ENCODE measurements at places on chromosomes 13 and 19. TPM values are rescaled to one million over a fixed set of nuclear protein-coding genes. Genes with fewer than 3 reads are reported as not detected.
A peak's percentile ranks its signal among the peaks of the same experiment; 100 is the strongest.

LAMP1 gene
- total RNA-seq, result 77.3 TPM

DNA sequence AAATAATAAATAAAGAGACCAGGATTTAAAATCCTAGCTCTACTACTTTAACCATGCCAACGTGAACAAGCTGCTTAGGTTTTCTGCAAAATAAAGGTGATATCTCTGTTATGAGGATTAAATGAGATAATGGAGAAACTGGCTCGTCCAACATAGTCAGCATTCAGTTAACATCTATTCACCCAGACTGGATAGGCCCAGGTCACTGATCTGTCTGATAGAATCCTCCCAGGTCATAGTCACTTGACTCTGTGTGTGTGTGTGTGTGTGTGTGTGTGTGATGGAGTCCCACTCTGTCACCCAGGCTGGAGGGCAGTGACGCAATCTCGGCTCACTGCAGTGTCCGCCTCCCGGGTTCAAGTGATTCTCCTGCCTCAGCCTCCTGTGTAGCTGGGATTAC is 12.9 kb upstream of the RAB8A start:
- DNase-seq, result no peak

GRCh38 chr13:97131447-97131846 is 90.7 kb upstream of the MBNL2 start:
- DNase-seq, result no peak

DNA sequence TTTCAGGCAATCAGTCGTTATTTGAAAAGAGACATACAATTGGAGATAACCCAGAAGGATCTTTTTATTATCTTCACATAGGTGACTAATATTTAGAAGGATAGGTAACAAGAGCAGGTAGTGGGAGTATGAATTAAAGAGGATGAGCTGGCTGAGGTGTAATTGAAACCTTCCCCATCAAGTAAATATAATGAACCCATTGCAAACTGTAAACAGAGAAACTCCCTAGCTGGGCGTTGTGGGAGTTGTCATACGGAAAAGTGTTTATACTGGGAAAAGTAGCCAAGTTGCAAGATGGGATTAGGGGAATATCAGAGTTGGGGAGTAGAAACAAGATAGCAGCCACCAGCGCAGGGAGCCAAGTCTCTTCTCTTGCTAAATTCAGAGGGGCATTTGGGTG is 448.4 kb downstream of the COG6 start:
- no peak for DNase-seq

DNA sequence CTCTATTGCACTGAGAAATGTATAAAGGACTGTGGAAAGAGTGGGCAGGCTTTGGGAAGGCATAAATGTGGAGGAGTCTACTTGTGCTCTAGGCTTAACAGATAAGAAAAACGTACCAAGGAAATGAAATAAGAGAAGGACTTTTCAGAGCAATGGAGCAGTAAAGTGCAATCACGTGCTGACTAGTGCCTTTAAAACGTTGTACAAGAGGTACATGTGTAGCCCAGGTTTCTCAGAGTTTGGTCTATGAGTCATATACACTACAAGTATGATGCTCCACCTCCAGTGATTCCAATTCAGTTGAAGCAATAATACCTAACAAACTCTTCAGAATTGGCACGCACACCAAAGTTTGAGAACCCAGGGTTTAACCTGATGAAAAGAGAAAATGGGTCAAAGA is 13.4 kb upstream of the FNDC3A start:
- DNase-seq, result no peak

DNA sequence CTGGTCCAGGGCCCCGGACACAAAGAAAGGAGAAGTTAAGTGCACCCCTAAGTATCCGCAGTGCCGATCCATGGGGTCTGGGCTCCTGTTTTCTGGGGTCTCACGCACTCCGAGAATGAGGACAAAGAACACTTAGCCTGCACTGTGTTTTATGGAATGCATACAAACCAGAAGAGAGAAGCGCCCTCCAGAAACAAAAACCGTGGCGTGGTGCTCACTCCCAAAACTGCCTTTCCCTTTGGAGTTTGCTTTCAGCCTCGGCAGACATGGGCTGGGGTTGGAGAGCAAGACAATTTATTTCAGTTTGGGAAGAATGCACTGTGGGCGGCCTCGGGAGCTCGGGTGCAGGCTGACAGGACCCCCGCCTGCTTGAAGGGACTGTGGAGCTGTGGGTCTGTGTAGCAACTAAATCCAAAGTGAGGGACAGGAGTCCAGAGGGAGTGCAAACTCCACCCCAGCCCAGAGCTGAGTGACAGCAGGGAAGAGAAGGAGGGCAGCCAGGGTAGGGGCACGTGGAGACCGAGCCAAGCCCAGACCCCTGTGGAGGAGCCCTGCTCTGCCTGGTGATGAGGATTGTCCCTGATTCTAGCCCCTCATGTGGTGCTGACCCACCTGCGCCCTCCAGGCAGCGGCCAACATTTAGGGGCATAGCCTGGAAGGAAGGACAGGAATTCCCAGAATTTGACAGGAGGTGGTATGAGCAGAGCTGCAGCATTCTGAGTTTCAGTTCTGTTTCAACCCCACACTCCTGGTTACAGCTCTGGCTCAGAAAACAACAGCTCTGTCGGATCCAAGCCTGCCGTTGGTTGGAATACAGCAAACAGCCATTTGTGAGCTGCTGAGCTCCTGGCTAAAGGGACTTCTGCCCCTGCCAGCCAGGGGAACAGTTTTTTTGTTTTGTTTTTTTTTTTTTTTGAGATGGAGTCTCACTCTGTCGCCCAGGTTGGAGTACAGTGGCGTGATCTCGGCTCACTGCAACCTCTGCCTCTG is 37.8 kb upstream of the POP4 start:
- DNase-seq, result no peak

DNA sequence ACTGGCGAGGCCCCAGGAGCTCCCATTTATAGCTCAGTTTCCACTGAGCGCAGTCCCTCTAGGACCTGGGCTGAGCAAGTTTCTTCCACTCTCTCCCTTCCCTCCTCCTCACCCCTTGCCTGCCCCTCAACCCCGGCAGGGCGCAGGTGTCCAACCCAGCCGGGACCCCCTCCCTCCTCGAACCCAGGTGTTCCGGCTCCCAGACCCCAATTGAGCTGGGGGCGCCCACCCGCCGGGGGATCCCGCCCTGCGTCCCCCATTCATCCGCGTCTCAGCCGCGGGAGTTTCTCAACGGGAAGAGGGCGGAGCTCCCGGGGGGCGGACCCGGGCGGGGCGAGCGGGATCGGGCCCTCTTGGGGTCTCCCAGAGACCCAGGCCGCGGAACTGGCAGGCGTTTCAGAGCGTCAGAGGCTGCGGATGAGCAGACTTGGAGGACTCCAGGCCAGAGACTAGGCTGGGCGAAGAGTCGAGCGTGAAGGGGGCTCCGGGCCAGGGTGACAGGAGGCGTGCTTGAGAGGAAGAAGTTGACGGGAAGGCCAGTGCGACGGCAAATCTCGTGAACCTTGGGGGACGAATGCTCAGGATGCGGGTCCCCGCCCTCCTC is at the start of gene KIRREL2:
Gene KIRREL2 (plus strand): TSS at position 366 of the 604 bp plus-strand sequence. CDS start 209 bp downstream, at position 575.
- DNase-seq, result peak; percentile 62

GRCh38 chr19:55576746-55577145 is 3.9 kb downstream of the ZNF579 start:
- DNase-seq, result no peak

DNA sequence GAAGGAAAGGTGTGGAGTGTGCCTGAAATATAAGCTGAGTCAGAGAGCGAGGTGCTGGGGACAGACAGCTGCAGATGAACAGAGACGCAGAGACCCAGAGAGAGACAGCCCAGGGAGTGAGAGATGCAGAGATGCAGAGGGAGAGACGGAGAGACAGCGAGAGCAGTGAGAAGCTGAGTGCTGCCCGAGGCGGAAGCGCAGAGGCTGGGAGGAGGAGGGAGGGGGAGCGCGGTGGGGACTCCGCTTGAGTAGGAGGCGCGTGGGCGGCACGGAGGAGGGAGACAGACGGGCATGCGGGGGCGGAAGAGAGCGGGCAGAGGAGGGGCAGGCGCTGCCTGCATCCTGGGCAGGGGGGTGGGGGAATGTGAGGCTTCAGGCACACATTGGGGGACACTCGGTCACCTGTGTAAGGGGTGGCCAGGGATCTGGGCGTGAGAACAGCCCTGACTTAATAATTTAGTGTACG is 25.7 kb downstream of the SLC8A2 start:
- DNase-seq, result peak; percentile 78
